ENCODE measurements at places on chromosomes 13 and 19.

- DNase-seq: no peak
These were observed 204.9 kb upstream of the KL start for GRCh38 chr13:32811297-32811800.

- DNase-seq: no peak
These were observed 24.0 kb upstream of the MIER2 start for GRCh38 chr19:368630-369024.

DNA sequence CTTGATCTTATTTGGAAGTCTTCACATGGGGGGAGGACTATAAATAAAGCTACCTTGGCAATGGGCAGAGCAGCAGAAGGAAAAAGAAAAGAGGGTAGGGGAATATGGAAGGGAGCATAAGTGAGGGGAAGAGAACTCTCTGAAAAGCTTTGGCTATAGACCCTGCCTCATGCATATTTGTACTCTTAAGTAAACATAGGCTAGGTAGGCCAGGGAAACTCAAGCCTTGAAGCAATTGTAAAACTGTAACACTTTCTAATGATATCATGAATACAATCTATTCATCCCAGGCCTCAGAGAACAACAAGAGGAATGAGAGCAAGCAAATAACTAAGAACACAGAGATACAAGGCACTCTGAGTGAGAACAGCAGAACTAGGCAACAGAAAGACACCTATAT lies 20.4 kb downstream of the MYCBP2 start:
- DNase-seq: no peak

- DNase-seq: no peak
These were observed 5.2 kb upstream of the ADPRHL1 start for GRCh38 chr13:113458253-113459065.

DNA sequence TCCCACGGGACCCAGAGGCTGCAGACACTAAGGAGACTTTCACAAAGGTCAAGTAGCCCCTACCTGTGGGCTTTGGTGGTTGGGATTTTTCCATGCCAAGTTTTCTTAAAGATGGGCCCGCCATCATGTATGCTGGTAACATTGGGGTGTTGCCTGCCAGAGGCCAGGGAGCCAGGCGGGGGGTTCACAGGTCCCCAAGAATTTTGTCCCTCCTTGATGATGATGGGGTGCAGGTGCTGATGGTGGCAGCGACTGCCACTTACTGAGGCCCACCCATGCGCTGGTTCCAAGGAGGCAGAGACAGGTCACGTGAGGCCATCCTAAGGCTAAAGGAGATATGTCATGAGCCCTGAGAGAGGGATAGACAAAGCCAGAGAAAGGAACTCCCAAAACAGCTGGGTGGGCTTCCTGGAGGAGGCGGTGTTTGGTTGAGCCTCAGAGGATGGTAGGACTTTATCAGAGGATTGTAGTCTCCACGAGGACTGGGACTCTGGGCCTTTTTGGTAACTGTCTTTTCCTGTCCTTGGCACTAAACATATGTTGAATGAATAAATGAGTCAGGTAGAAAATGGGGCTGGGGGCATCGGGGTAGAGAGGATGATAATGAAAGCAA lies 14.4 kb downstream of the PLEKHF1 start:
- no peak for DNase-seq
